Neural crest cell (in vitro differentiated cells): ENCODE measurements at places on chromosomes 16 and 17.

GRCh38 chr17:75102385-75102821 lies 7.4 kb upstream of the ARMC7 start:
- H3K27ac ChIP-seq = peak overlapping the region; percentile 4
- H3K36me3 ChIP-seq = no peaks in the 10 kb centered on the region
- no peaks in the 10 kb centered on the region for H3K27me3 ChIP-seq

GRCh38 chr16:89863741-89864526 lies 9.5 kb upstream of the TCF25 start:
- no peak overlapping the region for H3K27ac ChIP-seq
- peaks cover 10% of the 10 kb centered on the region for H3K36me3 ChIP-seq
- no peaks in the 10 kb centered on the region for H3K27me3 ChIP-seq
- peaks cover 13% of the 10 kb centered on the region for H3K4me1 ChIP-seq

DNA sequence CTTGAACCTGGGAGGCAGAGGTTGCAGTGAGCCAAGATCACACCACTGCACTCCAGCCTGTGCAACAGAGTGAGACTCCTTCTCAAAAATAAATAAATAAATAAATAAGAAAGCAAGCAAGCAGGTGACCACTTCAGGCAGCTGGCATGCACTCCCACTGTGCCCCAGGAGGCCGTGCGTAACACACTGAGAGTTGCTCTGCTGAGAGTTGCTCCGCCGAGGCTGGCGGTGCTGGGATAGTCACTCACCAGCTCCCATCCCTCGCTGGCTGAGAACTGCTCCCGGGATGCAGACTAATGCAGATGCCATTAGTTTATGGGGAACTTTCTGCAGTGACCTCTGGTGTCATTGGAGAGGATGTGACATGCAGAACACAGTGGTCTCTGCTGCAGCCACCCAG lies 105.7 kb upstream of the PLCG2 start:
- no peaks in the 10 kb centered on the region for H3K27me3 ChIP-seq
- peaks cover 12% of the 10 kb centered on the region for H3K36me3 ChIP-seq
- no peak for DNase-seq
- H3K4me3 ChIP-seq = no peak overlapping the region
- no peak overlapping the region for H3K27ac ChIP-seq

DNA sequence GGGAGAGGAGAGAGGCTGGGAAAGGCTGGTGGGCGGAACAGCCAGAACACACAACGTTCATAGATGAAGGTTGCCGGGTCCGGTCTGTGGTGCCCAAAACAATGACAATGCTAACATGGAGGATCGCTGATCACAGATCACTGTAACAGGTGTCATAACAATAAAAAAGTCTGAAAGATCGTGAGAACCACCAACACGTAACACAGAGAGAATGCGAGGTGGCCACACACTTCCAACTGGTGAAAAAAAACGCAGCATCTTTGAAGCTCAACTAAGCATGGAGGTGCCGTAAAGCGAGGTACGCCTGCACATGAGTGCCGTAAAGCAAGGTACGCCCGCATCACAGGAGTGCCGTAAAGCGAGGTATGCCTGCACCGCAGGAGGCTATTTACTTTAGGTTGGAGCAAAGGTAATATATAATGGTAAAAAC lies 42.3 kb downstream of the ABR start:
- H3K27ac ChIP-seq = no peak overlapping the region
- DNase-seq = no peak
- H3K27me3 ChIP-seq = no peaks in the 10 kb centered on the region

- no peak overlapping the region for H3K4me3 ChIP-seq
- no peaks in the 10 kb centered on the region for H3K27me3 ChIP-seq
- peaks cover 31% of the 10 kb centered on the region for H3K4me1 ChIP-seq
- no peak for DNase-seq
These were observed 79.9 kb upstream of the C17orf78 start for GRCh38 chr17:37295888-37296287.

GRCh38 chr16:35102780-35103403 lies 1643.5 kb downstream of the TP53TG3F start:
- no peak overlapping the region for H3K4me3 ChIP-seq
- DNase-seq = no peak
- H3K27ac ChIP-seq = no peak overlapping the region
- no peaks in the 10 kb centered on the region for H3K36me3 ChIP-seq
- H3K4me1 ChIP-seq = no peaks in the 10 kb centered on the region
- no peaks in the 10 kb centered on the region for H3K27me3 ChIP-seq
